ENCODE measurements at places on chromosomes 13 and 19.

- DNase-seq, result no peak
Observed at GRCh38 chr19:48244281-48244680, 11.4 kb downstream of the CARD8 start.

DNA sequence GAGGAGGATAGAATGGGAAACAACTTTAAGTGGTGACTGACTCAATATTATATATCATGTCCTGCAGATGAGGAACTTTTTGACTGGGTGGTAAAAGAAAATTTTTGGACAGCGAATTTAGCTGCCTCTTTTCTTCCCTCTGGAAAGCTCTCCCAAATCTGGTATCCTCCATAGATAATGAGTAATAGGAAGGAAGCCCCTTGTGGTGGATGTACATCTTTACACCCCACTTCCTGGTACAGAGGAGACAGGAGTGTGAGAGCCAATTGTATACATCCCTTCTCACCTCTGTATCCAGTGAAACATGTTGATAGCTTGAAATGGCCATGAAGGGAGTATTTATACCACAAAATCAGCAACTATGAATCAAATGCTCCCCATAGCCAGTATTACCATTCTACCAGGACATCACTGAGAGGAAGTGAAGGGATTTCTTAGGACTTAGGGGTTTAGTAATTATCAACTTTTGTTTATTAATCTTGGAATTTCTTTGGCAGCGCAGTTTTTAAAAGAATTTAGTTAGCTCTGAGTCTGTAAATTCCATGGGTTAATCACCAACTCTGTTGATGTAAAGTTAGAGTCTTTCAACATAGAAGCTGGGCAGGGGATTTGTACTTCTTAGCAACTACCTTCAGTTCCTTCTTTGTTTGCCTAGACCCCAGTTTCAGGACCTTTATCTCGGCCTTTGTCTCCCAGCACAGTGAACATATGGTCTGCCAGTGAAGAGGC is 17.0 kb upstream of the TDRD3 start:
- DNase-seq, result no peak

DNA sequence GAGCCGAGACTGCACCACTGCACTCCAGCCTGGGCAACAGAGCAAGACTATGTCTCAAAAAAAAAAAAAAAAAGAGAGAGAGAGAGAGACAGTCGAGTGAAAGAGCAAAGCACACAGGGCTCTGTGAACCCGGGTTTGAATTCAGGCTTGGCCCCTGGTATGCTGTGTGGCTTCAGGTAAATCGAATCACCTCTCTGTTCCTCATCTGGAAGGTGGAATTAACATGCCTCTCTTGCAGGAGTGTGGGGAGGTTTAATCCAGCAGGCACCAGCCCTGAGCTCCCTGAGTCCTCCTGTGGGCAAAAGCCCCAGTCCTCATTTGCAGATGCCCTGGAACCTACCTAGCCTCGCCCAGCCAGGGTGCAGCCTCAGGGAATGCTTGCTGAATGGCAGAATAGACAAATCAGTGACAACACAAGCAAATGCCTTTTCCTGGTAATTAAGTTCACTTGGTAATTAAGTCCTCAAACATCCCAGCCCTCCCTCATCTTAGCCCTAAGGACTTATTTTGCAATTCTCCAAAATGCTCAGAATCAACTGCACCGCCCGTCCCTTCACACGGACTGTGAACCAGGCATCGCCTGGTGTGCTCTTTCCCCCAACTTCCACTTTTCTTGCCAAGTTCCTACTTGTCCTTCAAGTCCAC is 4.6 kb upstream of the ZNRF4 start:
- DNase-seq, result no peak

GRCh38 chr19:5339198-5339949 is 1.2 kb downstream of the PTPRS start:
- no peak for DNase-seq

- DNase-seq, result no peak
Observed at GRCh38 chr13:99290894-99291293, 16.3 kb downstream of the GPR183 start.

GRCh38 chr19:41449865-41450178 is 6.9 kb downstream of the ERICH4 start:
- no peak for DNase-seq

DNA sequence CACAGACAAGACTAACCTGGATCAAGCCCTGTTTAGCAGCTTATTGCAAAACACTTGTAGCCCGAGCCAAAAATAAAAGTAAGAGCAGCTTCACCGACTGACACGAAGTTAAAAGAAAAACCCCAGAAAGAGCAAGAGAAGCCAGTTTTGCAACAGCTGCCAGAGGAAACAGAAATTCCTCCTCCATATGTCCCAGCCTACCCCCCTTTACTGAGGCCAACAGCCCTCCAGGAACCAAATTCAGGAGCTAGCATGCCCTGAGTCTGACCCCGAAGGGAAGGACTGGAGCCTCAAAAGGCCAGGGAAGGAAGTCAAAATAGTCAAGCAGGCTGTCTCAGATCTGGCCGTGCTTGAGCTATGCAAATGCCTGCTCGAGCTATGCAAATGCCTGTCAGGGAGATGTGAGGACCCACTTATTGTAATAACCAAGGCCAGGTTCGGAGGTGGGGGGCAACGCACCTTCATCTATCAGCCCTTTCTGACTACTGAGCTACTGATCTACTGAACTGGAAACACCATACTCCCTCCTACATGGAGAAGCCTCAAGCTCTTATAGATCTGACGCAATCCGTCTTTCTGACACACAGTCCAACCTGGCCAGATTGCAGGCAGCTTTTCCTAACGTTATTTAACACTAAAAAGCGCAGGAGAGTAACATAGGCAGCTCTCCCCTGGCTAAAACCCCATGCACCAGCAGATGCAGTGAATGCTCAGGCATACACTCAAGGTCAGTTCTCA is 6.7 kb downstream of the SIGLEC11 start:
- DNase-seq, result peak; percentile 48

GRCh38 chr19:38352611-38353010 is 17.0 kb downstream of the CATSPERG start:
- no peak for DNase-seq

- no peak for DNase-seq
Observed at GRCh38 chr13:84049443-84050219, 167.4 kb upstream of the SLITRK1 start.

- DNase-seq, result no peak
Observed at GRCh38 chr13:30774214-30774730, 38.9 kb downstream of the ALOX5AP start.

GRCh38 chr13:46010148-46010547 is 42.4 kb downstream of the ZC3H13 start:
- no peak for DNase-seq

DNA sequence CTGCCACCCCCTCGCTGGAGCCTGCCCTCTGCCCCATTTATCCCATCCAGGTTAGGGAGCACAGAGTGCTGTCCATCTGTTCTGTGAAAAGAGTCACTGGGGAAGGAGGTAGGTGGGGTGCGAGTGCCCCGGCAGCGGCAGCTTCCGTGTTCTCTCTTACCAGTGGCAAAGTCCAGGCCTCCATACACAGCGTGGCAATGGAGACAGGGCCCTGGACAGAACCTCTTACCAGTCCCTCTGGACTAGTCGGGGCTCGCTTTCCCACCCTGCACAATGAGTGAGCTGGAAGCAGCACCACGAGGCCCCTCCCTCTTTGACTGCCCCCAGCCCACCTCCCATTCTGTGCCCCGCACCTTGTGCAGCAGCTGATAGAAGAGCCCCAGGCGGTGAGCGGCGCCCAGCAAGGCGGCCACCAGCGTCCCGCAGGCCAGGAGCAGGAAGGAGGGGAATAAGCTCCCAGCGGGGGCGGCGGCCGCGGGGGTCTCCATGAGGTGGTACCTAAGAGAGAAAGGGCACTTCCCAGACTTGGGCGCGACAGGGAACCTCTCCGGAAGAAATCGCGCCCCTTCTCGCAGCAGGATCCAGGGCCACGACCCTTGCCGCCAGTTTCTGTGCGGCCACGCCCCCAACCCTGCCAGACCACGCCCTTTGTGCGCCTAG is 17.5 kb downstream of the SYDE1 start:
- DNase-seq, result no peak

- peak; percentile 76 for DNase-seq
Observed at GRCh38 chr19:14441041-14441938, 8.2 kb downstream of the PKN1 start.

DNA sequence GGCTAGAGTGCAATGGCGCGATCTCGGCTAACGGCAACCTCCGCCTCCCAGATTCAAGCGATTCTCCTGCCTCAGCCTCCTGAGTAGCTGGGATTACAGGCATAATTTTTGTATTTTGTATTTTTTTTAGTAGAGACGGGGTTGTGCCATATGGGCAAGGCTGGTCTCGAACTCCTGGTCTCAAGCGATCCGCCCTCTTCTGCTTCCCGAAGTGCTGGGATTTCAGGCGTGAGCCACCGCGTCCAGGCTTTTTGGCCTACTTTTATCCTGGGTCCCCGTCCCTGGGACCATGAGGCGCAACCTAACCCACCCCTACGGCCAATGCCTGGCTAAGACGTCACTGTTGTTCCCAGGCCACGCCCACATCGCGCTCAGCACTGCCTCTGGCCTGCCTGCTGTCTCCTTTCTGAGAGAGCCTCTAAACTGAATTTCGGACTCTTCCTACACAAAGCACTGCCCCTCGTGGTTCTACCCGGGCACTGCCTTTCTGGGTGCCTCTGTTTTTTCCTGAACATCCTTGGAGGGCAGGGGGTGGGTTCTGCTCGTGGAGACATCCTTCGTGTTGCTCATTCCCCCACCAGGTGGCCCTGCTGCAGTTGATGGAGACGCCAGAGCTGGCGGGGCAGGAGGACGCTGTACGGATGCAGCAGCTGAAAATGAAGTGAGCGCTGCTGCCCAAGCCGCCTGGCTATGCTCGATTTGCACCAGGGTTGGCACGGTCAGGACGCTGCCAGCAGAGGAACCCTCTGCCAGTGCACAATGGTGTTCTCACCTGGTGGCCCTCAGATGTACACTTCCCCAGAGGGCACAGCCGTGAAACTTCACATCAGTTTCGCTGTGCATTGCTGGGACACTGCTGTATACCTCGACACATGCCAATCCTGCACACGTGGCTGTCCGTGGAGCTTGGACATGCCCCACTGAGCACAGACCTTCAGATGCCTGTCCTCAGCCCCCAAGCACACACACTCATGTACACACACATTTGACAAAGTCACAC is 2.0 kb downstream of the REX1BD start:
- no peak for DNase-seq

- no peak for DNase-seq
Observed at GRCh38 chr19:3250675-3251074, 26.2 kb downstream of the CELF5 start.

- DNase-seq, result peak; percentile 69
Observed at GRCh38 chr19:56086671-56087430, 34.2 kb downstream of the ZNF787 start.

GRCh38 chr19:40302224-40303011 is 17.3 kb upstream of the AKT2 start:
- peak; percentile 14 for DNase-seq

DNA sequence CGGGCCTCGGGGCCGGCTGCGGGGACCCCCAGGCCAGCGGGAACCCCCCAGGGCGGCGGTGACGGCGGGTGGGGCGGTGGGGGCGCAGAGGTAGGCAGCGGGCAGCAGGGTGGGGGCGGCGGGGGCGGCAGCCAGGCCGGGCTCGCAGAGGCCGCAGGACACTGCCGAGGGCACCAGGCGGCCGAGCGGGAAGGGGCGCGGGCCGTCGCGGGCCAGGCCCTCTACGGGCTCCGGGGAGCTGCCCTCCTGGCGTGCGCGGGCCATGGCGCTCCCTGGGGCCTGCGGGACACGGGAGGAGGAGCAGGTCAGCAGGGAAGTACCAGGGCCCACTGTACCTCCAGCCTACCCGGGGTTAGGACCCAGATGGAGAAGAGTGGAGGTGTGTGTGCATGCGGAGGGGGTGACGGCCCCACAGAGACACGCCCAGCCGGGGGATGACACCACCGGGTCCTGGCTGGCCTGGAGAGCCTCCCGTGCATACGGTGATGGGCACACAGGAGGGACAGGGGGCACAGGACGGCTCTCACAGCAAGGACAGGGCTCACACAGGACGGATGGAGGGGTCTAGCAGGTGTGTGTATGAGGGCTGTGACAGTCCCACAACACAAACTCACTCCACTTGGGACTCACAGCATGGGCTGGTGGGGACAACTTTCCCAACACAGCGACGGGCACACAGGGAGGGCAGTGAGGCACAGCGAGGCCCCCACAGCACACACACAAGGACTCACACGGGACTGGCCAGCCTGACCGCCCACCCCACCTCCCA is 2.6 kb downstream of the BBC3 start:
- peak; percentile 88 for DNase-seq
